ENCODE measurements at places on chromosomes 5 and 9.

DNA sequence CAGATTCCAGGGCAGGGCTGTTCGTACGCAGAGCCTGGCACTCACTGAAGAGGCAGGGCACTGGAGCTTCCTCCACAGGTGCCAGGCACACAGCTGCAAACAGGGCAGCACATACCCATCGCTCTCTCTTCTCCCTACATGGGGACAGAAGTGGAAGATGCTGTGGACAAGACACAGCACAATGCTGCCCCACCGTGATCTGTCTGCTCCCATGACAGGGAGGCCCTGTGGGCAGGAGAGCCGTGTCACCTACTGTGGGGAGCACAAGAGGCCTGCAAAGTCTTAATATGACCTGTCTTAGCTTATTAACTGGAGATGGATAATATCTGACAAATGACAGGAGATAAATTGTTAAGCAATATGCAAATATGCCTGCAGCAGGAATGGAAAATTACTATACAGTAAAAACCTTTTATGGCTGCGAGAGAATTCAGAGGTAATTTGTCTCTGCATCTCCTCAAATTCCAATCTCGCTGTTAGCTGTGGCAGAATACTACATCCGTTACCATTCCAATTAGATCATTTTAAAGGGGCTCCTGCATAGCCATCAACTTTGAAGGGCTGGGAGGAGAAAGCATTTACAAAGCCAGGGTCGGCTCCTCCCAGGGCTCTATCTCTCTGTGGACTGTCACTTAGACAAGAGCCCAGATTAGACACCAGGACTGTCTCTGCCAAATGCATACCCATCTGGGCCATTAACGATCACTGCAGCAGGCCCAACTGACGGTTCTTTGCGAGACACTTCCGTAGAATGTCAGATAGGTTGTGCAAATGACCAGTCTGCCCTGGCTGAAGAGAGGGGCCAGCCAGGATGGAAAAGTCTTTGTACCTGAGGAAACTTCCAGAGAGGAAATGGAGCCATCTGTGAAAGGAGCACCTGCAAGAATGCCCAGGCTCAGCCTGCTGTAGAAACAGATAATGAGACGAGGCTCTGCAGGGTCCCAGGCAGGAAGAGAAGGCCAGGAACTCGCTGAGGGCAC lies 90.7 kb upstream of the FSTL4 start:
- DNase-seq, result no peak

DNA sequence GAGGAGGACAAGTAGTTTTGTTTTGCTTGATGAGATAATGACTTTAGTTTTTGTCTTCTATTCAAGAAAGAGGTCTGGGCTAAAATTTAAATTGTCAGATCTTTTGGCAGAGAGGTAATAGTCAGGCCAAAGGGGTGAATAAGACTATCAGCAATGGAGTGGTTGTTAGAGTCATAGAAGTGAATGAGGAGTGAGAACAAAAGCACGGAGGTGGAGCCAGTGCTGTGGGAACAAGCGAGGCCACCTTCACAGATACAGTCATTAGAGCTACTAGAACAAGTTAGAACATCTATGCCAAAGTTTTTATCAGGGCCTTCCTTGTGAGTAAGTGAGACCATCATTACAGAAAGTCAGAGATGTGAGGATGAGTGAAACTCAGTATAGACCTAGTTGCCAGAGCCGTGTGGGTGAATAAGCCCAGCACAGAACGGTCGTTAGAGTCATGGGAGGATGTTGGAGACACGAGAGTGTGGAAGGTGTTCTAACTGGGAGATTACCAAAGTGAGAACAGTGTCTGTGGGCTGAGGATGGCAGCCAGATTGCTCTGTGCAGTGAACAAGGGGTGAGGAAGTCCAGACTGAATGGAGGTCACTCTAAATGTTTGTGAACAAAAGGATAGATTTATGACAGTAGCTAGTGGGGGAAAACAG lies 135.1 kb downstream of the RPS23 start:
- no peak for DNase-seq

GRCh38 chr5:135741040-135741439 lies 93.4 kb upstream of the SLC25A48 start:
- no peak for DNase-seq

- DNase-seq, result no peak
Measured at GRCh38 chr9:112299514-112299913, 33.9 kb downstream of the PTBP3 start.

DNA sequence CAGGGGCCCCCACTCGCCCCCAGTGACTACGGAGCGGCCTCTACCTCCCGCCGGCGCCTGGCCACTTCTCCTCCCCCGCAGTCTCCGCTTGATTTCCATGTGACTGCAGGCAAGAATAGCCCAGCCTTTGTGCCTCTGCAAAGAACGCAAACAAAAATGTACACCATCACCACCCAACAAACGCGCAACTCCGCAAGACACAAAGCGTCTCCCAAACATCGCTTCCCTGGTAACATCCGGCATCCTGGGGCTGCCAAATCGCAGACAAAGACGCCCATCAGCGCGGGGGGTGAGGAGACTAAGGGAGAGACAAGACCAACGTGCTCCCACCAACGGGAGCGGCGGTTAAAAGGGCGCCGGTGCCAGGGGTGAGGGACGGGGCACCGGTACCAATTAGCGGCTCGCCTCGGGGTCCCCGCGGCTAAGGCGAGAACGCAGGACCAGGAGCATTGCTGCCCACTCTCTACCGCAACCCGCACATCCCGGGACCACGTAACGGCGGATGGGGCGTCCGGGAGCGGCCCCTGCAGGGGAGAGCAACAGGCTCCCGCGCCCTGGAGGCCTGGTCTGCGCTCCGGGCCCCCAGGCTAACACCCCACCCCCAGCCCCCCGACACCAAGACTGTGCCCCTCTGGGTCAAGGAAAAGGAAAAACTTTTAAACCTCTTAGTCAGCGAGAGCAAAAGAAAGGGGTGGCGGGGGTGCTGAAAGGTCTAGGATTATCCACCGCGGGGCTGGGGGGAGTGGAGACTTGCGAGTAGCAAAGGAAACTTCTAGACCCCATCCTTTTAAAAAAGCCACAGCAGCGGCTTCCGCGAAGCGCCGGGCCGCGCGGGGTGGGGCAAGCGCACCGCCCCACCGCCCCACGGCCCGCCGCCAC lies 885 bp downstream of the MPDZ start:
- DNase-seq, result peak; percentile 74

GRCh38 chr5:14560091-14560595 lies 21.4 kb upstream of the OTULINL start:
- DNase-seq, result peak; percentile 9

GRCh38 chr5:110203661-110204060 lies 513.9 kb downstream of the MAN2A1 start:
- DNase-seq, result no peak

DNA sequence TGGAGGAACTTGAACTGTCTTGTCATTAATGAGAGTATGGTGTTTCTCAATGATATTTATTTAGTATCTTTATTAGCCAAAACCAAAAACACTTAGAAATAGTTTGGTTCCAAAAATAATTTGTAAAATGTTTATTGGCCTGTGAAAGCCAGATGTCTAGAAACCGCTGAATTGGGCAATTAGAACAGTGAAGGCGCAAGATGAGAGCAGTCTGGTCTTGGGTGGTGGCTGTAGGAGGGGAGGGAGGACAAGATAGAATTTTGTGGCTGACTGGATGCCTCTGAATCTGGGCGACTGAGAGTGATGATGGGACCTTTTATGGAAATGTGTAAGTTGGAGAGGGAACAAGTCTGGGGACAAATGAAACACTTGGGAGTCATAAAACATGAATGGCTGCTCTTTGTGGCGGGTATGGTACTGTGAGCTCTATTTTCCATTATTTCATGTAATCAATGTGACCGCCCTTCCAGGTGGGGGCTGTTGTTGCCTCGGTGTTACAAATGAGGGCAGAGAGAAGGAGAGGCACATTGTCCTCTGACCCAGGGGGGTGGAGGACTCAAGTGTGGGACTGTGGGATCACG lies 35.5 kb downstream of the PDZD2 start:
- no peak for DNase-seq

GRCh38 chr9:134178394-134178767 lies 14.0 kb upstream of the RNU6ATAC start:
- DNase-seq, result no peak

DNA sequence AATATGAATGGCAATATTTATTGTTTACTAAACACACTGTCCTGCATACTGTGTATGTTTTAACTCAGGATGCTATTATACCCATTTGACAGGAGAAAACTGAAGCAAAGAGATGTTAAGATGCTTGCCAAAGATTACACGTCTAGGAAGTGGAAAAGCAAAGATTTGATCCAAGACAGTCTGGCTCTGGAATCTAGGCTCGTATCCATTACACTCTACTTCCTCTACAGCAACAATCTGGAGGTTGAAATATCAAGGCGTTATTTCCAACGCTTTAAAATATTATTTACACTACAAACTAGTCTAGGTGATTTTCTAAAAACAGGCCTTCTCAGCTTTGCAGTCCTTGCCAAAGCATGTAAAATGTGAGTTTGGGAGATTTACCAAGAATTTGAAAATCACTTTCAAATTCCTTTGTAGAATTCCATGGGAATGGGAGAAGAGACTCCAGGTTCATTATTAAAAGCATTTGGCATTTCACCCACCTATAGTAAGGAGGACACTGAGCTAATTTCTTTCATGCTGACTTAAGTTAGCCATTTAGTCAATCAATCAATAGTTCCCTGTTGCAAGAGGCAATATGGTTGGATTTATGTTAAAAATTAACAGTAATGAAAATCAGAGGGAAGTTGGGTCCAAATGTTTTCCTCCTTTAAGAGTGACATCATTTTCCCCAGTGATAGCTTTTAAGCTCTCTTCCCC lies 356.3 kb upstream of the SMARCA2 start:
- DNase-seq, result no peak

DNA sequence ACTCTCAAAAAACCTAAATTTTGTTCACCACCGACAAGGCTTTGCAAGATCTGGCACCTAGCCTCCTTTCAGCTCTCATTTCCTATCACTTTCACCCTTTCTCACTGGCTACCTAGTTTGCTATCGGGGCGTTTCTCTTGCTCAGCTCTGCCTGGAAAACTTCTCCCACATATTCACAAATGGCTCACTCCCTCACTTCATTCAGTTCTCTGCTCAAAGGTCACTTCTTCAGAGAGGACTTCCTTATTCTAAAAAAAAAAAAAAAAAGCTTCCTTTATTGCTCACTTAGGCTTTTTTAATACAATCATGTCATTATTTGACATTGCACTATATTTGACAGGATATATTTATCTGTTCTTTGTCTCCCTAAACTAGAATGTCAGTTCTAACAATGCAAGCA lies 2.1 kb upstream of the SLC25A46 start:
- no peak for DNase-seq

DNA sequence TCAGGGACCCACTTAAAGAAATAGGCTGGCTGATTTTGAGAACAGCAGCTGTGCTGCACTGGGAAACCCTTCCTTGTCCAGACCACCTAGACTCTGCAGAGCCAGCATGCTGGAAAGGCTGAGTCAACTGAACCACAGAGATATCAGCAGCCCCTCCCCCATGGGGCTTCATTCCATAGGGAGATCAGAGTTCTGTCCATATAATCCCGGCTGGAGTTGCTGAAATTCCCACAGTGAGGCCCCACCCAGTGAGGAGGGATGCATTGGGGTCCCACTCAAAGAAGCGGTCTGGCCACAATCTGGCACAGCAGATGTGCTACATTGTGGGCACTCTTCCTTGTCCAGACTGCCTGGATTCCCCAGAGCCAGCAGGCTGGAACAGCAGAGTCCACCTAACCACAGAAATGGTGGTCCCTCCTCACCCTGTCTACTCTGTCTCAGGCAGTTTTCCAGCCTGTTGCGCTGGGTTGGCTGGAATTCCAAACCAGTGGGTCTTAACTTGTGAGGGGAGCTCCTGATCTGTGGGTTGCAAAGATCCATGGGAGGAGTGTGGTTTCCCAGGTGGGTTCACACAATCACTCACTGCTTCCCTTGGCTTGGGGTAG lies 127.1 kb downstream of the RNF180 start:
- DNase-seq, result peak; percentile 3

All from neural progenitor cell (in vitro differentiated cells).